Left ventricle myocardium inferior (tissue), 1 donor: ENCODE measurements at places on chromosomes 16 and 17.

GRCh38 chr16:85350146-85350728 lies 238.0 kb upstream of the CIBAR2 start:
- no peak for DNase-seq

- no peak for DNase-seq
These were observed 75.0 kb upstream of the CPHXL start for GRCh38 chr16:75801307-75801706.

- no peak for DNase-seq
These were observed 48.2 kb downstream of the CCDC42 start for GRCh38 chr17:8696426-8696825.

DNA sequence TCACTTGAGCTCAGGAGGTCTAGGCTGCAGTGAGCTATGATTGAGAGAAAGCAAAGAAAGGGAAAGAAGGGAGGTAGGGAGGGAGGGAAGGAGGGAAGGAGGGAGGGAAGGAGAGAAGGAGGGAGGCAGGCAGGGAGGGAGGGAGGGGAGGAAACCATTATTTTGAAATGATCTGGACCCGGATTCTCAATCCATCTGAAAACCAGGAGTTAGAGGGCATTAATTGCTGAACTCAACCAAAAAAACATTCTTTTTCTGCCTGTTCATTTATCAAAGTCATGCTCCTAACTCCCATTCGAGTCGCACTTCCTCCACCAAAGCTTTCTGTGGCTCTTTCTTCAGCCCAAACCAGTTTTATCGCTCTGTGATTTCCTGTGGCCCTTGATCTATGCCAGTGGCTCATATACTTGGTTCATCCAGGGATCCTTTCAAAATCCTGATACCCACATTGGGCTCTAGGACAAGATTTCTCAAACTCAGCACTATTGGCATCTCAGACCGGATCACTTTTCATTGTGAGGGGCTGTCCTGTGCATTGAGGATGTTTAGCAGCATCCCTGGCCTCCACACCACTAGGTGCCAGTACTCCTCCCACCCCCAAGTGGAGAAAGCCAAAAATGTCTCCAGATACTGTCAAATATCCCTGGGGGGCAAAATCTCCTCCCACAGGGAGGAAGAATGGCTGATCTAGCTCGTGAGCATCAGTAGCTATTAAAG lies 38.2 kb downstream of the CMTM4 start:
- no peak for DNase-seq

- DNase-seq: no peak
These were observed 12.8 kb upstream of the PCTP start for GRCh38 chr17:55737976-55738501.

DNA sequence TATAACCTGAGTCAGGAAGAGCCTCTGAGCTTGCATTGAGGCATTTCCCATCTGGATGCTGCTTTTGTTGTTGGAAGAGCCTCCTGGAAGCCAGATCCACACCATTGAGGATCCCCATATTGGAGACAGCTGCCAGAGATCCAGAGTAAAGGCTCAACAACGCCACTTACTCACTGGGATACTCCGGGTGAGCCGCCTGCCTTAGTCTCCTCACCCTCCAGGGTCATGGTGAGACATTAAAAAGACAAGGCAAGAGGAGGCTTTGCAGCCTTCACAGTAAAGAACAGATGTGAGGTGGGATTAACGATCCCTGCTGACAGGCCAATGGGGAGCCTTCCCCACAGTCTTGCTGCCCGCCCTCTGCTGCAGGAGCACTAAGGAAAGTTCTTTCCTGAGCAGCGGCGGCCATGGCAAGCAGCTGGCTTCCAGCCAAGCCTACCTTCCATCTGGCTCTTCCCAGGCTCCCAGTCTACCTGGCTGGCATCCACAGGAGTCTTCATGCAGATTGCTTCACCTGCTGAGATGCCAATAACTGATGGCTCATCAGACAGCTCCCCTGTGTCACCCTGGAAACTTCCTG lies 198.5 kb downstream of the CYLD start:
- no peak for DNase-seq
